Astrocyte of the spinal cord (primary cell): ENCODE measurements at places on chromosomes 12 and 14.

- no peak for DNase-seq
Observed at GRCh38 chr12:105466231-105466900, 135.9 kb downstream of the C12orf75 start.

DNA sequence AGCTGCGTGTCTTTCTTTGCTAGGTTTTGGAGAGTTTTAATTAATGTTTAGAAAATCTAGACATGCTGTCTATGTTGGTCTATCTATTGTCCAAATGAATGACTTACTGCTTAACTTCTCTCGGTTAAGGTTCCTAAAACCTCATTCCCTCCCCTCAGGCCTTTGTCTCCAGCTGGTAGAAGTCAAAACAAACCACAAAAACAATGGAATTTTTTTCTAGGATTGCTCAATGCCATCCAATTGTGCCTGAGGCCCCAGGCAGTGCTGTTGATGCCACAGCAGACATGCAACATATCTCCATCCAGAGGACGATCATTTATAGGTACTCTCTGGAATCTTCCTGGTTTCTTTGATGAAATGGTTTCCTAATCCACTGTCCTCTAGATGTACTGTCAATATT is 448.2 kb upstream of the TBX3 start:
- no peak for DNase-seq

GRCh38 chr12:9707864-9708808 is 24.8 kb downstream of the CLECL1 start:
- DNase-seq: peak; percentile 65

DNA sequence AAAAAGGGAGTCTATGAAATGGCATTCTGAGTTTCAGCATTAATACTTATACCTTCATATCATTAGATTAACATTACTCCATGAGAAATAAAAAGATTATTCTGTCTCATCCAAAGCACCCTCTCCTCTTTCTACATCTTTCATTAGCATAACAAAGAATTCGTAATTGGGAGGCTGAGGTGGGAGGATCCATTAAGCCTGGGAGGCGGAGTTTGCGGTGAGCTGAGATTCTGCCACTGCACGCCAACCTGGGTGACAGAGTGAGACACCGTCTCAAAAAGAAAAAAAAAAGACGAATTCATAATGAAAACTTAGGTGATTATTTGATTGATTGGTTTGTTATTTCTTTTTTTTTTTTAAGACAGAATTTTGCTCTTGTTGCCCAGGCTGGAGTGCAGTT is 1.8 kb upstream of the CDK17 start:
- no peak for DNase-seq

GRCh38 chr14:87630846-87631245 is 362.1 kb downstream of the GALC start:
- DNase-seq: no peak

GRCh38 chr14:94612580-94613554 is 676 bp downstream of the SERPINA3 start:
- DNase-seq: no peak
